ENCODE measurements at places on chromosomes 7 and 10.

- DNase-seq = peak; percentile 81
Observed at GRCh38 chr7:69457595-69458504, 140.4 kb upstream of the AUTS2 start.

DNA sequence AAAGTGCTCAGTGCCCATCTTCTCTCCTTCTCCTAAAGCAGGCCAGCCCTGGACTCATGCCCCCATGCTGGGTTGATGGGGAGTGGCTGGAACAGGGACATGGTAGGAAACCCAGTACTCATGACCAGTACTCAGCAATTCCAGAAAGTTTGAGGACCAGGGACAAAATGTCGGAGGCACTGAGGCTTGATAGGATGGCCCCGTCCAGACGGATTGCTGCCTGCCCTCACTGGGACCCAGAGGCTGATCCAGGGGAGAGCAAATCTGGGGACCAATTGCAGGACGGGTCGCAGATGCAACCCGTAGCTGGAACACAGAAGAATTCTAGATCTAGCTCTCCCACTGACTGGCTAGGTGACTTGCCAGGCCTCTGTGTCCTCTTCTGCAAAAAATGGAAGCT lies 5.1 kb downstream of the ZCCHC24 start:
- DNase-seq = no peak

- DNase-seq = no peak
Observed at GRCh38 chr7:1458683-1459511, at the start of gene MICALL2. MICALL2 (minus strand) TSS chr7:1459470; CDS start chr7:1459326, 144 bp downstream.

DNA sequence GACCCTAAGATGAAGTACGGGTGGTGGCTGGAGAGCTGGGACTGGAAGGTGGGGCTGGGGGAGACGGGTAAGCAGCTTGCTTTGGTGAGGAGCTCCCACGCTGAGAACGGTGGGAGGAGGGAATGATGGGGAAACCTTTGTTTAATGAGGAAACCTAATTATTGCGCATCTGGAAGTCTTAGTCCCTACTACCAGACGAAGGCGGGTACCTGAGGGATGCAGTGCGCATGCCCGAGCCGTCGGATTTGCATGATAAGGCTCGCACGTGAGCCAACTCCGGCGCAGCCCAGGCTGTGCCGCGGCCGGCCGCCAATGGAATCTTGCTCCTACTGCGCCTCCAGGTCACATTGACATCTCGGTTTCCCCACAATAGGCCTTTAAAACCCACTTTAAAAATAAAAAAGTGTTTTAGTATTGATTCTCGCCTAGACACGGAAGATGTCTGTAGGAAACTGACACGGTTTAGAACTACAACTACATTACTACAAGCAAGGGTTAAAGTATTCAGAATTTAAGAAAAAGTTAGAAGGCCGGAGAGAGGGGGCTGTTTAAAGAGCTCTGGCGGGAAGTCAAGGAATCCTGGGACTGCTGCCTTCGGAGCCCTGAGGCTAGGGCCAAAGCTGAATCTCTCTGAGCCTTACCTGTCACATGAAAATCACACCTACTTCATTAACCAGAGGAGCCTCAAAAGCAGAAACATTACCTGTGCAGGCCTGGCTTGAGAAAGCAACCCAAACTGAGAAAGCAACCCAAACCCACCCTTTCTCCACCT lies 12.1 kb upstream of the DLX6 start:
- DNase-seq = no peak

DNA sequence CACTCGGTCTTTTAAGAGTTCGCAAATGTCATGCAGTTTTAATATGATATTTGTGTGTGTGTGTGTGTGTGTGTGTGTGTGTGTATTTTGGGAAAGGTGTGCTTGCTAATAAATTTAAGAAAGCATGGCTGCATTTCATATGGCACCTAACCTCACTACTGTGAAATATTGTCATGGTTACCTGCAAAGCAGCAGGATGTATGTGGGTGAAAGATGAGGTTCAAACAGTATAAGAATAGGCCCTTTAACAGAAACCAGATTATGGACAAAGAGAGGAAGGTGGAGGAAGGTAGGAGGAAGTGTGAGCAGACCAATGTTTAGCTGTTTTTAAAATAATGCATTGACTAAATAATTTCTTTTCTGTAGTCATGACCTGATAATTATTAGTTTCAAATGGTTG lies 73.5 kb upstream of the CACNA2D1 start:
- DNase-seq = no peak

- DNase-seq = no peak
Observed at GRCh38 chr10:110134917-110135316, 72.5 kb upstream of the MXI1 start.

DNA sequence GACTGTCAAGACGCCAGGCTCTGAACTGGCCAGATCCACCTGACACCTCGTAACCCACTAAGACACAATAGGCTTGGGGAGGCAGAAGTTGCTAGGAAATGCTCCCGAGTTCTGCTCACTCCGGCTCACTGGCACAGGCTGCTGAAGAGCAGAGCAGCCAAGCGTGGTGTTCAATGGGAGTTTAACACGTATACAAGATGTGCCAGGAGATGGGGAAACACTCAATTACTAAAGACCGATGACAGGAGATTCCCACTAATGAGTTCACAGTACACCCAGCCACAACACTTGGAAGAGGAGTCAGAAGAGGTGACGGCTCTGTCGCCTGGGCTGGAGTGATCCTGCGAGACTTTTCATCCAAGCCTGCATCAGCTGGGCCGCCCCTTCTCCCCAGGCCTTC lies 303.4 kb downstream of the GFRA1 start:
- no peak for DNase-seq

- no peak for DNase-seq
Observed at GRCh38 chr7:82397879-82398524, 45.6 kb downstream of the CACNA2D1 start.

GRCh38 chr7:44267719-44268421 lies 57.5 kb downstream of the CAMK2B start:
- DNase-seq = no peak

DNA sequence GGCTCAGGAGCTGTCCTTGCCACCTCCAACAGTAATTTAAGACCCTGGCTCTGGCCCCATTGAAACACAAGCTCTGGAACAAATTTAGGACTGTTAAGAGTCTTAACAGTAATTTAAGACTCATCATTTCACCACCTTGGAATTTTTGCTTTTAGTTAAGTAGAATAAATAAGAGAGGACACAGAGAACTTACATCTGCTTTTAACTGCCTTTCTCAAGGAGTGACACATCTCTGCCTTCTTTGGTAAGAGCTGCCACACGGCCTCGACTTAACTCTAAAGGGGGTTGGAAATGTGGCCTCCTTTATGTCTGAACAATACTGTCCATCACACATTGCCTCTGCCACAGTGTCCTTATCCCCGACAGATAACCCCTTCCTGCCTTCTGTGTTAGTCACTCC lies 77.9 kb downstream of the HERPUD2 start:
- no peak for DNase-seq

- DNase-seq = peak; percentile 21
Observed at GRCh38 chr10:22345301-22346095, at the start of gene SPAG6. SPAG6 (plus strand) TSS chr10:22345496; CDS start chr10:22345612, 116 bp downstream.

GRCh38 chr10:37992083-37992482 lies 15.6 kb upstream of the ZNF25 start:
- no peak for DNase-seq

DNA sequence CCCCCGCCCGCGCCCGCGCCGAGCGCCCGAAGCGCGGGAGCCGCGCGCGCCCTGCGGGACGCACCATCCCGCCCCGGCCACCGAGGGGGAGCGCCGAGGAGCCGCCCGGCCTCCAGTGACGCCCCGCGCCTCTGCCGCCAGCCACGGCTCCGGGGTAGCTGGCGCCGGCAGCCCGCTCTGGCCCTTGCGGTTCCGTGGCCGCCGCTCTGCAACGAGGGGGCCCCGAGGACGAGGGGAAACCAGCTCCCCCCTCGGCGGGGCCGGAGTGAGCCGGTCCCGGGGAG lies at the start of gene PAXIP1:
TSS of gene PAXIP1 (minus strand) at position 33 of the 284 bp plus-strand sequence. CDS start 195 bp downstream, outside the sequence.
- no peak for DNase-seq

GRCh38 chr10:99775850-99776249 lies 6.6 kb upstream of the ABCC2 start:
- DNase-seq = no peak

DNA sequence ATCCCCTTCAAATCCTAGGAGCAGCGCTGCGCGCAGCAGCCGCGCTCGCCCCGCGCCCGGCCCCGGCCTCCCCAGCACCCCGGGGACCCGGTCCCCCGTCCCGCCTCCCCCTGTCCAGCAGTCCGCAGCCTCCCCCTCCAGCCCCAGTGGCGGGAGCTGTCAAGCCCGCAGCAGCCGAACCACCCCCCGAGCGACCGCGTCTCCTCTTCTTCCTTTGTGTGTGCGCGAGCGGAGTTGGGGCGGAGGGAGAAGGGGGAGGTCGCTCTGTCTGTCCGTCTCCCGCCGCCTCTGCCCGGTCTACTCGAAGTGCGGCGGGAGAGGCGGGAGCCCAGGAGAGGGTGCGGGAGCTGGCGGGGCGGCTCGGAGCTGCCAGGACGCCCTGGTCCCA lies 375 bp upstream of the CHN2 start:
- DNase-seq = no peak

DNA sequence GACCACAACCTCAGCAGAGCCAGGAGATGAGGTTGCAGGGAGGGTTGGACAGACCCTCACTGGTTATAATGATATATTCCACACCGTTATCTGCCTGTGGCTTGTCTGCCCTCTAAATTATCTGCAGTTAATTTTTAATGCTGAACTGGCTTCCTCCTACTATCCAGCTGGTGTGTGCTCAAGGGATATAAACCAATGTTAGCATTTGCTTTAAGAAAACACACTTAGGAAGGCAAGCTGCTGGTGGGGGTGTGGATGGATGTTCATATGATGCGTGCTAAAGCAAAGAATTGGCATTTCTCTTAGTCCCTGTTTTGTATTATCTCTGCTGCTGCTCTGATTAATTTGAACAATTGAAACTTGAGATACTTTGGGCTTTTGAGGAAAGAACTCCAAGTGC lies 132.2 kb upstream of the NPVF start:
- DNase-seq = peak; percentile 51
